ENCODE measurements at places on chromosomes 4 and X.

GRCh38 chrX:132651421-132652086, 162.7 kb upstream of the MBNL3 start:
- DNase-seq = no peak

- no peak for DNase-seq
Observed at GRCh38 chr4:61462451-61463326, 262.6 kb downstream of the ADGRL3 start.

DNA sequence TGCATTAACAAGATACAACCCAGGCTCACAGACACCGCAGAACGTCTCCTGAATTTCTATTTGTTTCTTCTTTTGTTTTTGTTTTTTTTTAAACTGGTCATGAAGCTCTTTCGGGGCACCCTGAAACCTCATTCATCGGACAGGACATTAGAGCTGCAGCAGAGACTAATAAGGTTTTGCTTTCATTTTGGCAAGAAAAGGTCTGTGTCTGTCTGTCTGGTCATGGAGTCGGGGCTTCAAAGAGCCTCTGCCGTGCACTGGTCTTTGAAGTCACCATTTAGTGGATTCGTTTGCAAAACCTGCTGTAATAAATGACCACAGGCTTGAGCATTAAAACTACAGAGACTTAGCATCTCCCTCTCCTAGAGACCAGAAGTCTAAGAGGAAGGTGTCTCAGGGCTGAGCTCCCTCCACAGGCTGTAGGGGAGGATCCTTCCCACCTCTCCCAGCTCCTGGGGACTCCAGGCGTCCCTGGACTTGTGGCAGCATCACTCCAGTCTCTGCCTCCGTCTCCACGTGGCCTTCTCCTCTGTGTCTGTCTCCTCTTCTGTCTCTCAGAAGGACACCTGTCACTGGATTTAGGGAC, 247.5 kb downstream of the CRLF2 start:
- no peak for DNase-seq

DNA sequence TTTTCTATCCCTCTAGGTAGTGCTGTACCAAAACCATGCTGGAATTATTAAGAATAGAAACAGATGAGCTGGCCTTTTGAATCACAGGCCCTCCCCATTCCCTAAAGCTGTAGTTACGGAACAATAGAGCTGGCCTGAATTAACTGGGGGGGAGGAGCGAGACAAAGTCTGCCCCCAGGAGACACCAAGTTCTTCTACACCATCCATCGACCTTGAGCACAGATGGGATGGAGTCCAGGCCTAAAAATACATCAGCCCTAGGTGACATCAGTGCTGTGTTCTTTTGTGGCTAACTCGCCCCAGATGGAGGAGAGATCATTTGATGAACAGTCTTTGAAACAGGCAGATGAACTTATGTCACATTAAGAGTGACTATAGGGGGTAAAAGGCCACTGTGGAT, 49.6 kb downstream of the LHFPL1 start:
- no peak for DNase-seq

- DNase-seq = no peak
Observed at GRCh38 chr4:157012781-157013180, 41.2 kb upstream of the PDGFC start.

- no peak for DNase-seq
Observed at GRCh38 chr4:127217586-127218229, 415.0 kb upstream of the INTU start.

DNA sequence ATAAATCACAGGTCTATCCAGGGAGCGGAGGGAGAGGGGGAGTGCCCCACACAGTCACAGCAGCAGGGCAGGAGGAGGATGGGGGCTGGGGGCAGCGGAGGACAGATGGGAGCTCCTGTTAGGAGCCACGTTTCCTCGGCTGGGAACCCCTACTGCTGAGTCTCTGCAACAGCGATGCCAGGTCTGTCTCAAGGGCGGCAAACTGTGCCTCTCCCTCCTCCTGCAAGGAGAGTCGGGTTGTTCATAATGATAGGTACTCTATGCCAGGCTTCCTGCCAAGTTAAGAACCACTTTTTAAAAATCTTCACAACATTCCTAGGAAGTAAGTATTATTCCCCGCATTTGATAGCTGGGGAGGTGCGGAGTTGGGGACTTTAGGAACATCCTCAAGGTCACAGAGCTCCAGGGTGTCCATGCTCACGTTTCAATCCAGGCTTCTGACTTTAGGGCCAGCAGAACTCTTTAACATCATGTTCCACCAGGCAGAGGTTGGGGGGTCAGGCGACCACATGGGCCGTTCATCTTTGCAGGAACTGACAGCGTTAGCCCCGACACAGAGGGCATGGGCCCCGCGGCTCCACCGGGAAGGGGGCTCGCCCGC, 98.3 kb upstream of the MAML3 start:
- DNase-seq = peak; percentile 82

GRCh38 chr4:37675587-37676290, 10.4 kb downstream of the RELL1 start:
- no peak for DNase-seq

Data from NCI-H2081 (cell line).